Left lung (tissue), 14 donors: ENCODE measurements at places on chromosomes 3 and 15. TPM values are rescaled to one million over a fixed set of nuclear protein-coding genes. Genes with fewer than 3 reads are reported as not detected.

DNA sequence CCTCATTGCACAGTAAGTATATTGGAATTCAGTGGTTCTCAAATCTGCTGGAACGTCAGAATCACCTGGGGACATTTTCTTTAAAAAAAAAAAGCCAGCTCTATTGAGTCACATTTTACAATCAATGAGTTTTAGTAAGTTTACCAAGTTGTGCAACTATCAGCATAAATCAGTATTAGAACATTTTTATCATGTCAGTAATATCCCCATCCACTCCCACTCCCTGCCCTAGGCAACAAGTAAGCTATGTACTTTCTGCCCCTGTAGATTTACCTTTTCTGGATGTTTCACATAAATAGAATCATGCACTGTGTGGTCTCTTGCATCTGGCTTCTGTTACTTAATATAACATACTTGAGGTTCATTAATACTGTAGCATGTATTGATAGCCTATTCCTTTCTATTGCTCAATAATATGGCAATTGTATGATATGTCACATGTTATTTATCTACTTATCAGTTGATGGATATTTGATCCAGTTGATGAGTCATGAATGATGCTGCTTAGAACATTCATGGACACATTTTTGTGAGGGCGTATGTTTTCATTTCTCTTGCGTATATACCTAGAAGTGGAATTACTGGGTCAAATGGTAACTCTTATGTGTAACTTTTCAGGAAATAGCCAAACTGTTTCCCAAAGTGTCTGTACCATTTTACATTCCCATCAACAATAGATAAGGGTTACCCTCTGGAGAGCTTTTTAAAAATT lies 180.5 kb downstream of the THSD4 start:
- DNase-seq = no peak

SLC28A2 gene
- total RNA-seq = not detected

DNA sequence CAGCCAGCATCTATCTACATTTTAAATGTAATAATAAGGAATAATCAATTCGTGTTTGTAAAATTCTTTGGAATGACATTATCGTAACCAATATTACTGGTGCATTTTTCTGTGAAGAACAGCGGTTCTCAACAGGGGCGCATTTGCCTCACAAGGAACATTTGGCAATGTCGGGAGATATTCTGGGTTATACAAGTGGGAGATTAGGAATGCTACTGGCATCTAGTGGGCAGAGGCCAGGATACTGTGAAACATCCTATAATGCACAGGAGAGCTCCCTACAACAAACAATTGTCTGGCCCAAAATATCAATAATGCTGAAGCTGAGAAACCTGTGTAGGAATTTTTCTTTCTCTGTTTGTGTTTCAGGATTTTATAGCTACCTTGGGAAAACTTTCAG lies 25.0 kb downstream of the ACP3 start:
- DNase-seq = no peak

- DNase-seq = no peak
Measured at GRCh38 chr3:62329971-62330370, 43.4 kb downstream of the FEZF2 start.

TRIM42 gene
- total RNA-seq = not detected

DLEC1 gene
- 5.3 TPM for total RNA-seq
